Activated CD4-positive, alpha-beta T cell treated with anti-CD3 and anti-CD28 coated beads for 36 hours (primary cell): ENCODE measurements at places on chromosomes 4 and X. TPM values are rescaled to one million over a fixed set of nuclear protein-coding genes. Genes with fewer than 3 reads are reported as not detected.

DNA sequence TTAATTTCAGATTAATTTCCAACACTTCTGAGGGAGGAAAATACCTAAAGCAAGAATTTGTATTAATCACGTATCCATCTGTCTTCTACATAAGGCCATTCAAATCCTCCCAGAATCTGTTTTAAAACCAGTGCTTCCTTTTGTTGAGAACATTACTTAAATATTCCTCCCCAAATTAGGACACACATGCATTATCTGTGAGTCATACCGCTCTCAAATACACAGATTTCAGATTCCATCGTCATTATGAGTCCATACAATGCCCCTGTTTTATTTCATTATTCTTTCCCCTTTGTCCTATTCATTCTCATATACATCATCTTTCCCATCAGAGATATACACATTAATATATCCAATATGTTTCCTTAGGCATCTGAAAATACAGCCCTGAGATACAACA is 57.3 kb upstream of the PRSS12 start:
- no peak for DNase-seq

DNA sequence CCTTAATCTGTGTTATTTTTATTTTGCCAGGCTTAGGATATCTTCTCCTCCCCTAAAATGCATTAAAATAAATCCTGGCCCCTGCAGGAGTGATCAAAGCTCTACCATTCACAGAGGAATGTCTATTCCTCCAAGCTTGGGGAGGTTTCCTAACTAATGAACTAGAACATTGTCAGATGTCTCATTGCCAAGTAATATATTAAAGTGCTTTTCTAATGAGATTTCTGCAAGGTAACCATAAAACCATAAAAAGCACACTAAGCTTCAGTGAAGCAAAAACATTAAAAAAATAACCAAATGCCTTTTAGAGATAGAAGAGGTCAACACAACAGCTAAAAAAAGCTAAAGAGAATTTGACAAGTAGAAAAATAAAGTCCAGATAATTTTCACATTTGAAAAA is 34.8 kb downstream of the IGFBP7 start:
- DNase-seq = no peak

GRCh38 chr4:94399277-94399676 is 52.5 kb upstream of the PDLIM5 start:
- DNase-seq = no peak

- DNase-seq = no peak
These were observed 64.7 kb downstream of the RBM47 start for GRCh38 chr4:40564815-40565483.

GRCh38 chr4:181528570-181529184 is 714.5 kb upstream of the TENM3 start:
- peak; percentile 53 for DNase-seq

DNA sequence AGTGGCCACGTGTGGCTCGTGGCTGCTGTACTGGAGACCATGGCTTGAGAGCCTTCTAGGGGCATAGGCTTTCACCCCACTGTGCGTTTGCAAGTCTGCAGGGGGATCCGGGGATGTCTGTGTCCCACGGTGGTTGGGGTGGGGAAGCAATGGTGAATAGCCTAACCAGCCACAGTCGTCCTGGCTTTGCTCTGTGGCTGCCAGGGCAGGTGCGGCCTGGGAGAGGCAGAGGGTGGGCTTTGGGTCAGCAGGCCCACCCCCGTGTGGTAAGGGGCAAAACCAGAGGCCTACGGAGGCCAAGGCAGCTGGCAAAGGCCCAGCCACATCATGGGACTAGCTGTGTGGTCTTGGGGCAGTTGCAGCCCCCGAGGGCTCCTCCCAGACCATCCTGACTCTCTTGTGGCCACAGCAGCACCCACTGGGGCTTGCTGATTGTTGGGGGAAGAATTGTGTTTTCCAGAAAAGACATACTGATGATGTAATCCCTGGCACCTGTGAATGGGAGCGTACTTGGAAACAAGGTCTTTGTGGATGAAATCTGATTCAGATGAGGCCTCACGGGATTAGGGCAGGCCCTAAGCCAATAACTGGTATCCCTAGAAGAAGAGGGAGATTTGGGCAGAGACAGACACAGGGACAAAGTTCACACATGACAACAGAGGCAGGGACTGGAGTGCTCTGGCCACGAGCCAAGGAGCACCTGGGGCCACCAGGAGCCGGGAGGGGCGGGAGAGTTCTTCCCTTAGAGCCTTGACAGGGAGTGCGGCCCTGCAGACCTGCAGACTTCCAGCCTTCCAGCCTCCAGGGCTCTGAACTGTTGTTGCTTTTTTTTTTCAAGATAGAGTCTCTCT is 2.9 kb downstream of the CPZ start:
- DNase-seq = no peak

DNA sequence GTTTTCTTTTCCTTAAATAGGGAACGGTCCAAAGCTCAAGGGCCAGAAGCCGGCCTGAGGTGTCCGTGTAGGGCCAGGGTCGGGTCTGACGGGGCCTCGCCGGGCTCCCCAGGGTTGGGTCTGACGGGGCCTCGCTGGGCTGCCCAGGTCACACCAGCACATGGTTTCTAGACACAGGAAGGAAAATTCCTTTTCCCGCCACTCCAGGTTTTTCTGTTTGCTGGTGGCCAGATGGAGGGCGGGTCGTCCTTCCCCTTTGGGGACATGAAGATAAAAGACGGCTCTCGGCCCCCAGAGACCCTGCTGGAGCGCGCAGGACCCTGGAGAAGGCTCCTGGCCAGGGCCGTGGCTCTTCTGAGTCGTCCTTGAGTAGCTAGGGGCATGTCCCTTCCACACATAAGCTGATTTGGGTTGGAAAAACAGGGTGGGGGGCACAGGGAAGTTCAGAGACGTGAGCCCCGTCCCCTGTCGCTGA is 35.1 kb downstream of the PIGG start:
- no peak for DNase-seq

GRCh38 chr4:10299601-10300000 is 157.6 kb downstream of the ZNF518B start:
- no peak for DNase-seq

DNA sequence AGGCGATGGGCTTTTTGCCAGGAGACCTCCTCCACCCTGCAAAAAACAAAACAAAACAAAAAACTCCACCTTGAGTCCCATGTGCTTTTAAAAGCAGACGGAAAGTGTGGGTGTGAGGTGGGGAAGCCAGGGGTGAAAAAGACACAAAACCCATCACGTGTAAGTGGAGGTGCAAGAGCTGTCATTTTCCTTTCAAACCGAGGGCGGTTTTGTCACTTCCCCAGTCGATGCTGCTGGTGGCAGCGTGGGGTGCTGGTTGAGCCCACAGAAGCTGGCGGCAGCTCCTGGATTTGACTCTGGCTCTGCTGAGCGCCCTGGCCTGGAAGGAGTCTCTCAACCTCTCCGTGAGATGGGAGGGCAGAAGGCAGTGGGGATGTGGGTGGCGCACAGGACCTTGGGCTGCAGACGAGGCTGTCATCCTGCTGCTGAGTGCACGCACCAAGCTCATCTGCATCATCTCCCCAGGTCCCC is 110.0 kb downstream of the PSAPL1 start:
- no peak for DNase-seq

DNA sequence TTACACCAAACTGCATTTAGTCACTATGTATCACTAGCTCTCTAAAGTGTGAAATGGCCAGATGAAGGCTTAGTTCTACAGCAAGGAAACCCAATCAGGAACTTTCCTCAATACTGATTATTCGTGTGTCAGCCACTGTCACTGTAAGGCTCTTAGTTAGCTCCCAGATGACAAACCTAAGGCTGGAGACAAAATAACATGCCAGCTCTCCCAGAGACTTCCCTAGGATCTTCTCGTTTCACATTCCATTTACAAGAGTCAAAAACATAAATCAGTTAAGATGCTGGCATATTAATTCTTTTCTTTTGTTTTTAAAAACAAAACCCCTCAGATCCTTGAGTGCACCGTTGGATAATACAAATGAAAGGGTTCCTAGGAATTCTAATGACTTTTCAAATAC is 88.2 kb upstream of the TFDP3 start:
- no peak for DNase-seq

DNA sequence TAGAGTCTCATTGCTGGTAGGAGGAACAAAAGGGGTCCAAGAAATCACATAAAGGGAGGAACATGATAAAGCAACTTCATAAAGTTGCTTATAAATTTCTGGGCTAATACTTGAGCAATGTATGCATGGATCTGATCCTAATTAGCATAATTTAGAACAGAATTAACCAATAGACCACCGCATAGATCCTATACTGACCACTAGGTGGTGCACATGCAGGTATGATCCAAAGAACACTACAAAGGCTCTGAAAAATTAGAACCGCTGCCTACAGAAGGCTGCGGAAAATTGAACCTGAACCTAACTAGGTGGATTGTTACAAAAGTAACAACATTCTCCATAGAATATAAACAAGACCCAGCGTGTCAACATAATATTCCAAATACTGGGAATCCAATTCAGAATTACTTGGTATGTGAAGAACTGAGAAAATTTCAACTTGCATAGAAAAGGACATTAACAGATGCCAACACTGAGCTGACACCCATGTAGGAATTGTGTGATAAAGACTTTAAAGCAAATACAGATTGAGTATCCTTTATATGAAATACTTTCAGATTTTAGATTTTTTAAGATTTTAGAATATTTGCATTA is 23.3 kb downstream of the BRCC3 start:
- peak; percentile 26 for DNase-seq

DNA sequence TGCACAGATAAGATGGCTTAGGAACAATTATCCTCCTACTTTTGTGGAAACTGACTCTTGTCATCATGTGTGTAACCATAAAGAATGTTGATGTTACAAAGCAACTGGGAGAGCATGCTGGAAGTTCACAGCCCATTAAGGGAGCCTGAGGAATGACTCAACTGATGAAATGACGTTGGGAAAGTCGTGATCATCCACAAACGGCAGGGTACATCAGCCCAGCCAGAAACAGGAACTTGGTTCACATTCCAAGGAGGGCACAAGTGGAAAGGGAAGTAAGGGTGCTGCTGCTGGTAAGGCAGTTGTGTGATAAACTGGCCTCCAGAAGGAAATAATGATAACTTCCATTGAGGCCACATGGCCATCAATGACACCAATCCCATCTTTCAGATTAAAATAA is 6.7 kb downstream of the TEC start:
- no peak for DNase-seq

DNA sequence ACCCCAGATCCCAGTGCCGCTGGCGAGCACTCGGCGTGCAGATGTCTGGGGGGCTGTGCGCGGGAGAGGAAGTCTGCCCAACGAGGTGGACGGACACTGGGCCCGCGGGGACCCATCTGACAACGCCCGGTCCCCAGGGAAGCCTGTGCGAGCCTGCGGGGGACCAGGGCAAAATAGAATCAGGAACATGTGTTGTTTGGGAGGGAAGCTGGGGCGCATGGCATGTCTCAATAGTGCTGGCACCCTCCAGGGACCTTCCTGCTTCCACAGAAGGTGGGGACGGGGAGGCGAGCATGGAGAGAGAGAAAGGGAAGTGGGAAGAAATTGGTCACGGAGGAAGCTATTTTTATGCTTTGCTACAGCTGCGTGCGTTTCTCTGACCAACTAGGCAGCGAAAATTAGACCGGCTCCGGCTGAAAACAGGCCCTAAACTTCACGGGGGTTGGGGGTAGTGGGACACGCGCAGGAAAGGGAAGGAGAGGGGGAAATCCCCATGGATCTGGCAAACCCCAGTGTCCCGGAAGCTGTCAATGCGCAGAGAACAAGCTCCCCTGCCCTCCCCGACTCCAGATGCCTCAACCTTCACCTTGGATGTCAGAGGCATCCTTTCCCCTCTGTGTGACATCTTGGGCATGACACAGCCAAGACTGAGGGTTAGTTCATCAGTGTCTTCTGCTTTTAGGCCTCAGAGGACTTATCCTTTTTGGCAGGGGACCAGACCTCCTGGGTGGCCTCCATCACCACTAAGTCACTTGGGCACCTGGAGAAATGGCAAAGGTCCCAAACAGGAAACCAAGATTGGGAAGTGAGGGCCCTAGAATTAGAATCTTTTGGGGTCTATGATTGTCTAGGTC is 169.8 kb upstream of the BCOR start:
- DNase-seq = no peak

DNA sequence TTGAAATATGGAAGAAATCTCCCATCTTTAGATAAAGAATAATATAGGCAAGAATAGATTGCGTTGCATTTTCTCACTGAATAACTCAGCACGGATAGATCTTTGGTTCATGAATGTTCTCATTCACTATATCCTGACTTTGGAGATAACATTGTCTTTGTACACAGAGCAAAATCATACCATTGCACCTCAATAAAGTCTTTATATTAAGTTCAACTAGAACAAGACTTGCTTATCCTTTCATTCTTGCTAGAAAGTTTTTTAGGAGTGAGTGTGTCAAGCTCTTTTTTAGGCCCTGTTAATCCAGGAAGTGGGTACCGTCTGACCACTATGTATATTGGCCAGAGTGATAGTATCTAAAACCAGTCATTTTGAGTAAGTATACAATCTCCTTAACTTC is 658.7 kb downstream of the FSTL5 start:
- DNase-seq = no peak

- DNase-seq = no peak
These were observed 39.8 kb downstream of the DCTD start for GRCh38 chr4:182877326-182877883.

GRCh38 chrX:35444671-35445355 is 353.3 kb upstream of the MAGEB16 start:
- DNase-seq = no peak

- DNase-seq = no peak
These were observed 295.1 kb downstream of the GBA3 start for GRCh38 chr4:22987870-22988269.

GRCh38 chrX:42093756-42094155 is 170.4 kb upstream of the CASK start:
- peak; percentile 12 for DNase-seq

GRCh38 chr4:146165221-146165620 is 10.3 kb upstream of the LSM6 start:
- no peak for DNase-seq

- no peak for DNase-seq
These were observed 84.7 kb downstream of the CRMP1 start for GRCh38 chr4:5808081-5808741.

The CDKL2 gene
- total RNA-seq = 0.91 TPM

The ZNF157 gene
- total RNA-seq = 0.79 TPM

The CT45A1 gene
- not detected for total RNA-seq

The OCIAD2 gene
- total RNA-seq = 97.4 TPM

The MAGEA11 gene
- total RNA-seq = not detected

The ASMT gene
- total RNA-seq = 0.51 TPM

The FABP2 gene
- not detected for total RNA-seq

The PDLIM3 gene
- not detected for total RNA-seq

The TRPC3 gene
- 0.95 TPM for total RNA-seq

The ANKRD50 gene
- 0.59 TPM for total RNA-seq

The NDUFB11 gene
- total RNA-seq = 89.9 TPM

The HS3ST1 gene
- total RNA-seq = not detected
